ENCODE measurements at places on chromosomes 4 and X.

DNA sequence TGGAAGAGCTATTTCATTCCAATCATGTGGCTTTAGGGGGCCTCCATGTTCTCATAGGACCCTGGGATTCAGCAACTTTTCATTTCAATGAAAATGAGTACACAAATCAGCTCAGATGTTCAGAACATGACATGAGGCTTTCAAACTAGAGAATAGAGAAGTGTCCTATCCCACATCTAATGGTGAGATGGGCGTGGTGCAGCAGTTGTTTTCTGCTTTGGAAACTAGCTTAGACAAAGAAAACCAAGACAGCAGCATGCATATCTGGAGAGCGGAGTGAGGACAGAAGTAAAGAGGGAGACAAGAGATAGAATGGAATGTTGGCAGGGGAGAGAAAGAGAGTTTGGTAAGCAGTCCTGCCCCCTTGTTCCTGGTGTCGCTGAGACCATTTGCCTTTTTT is 1009.1 kb upstream of the IGFBP7 start:
- no peak for DNase-seq

- no peak for DNase-seq
These were observed 104.2 kb downstream of the AFF1 start for GRCh38 chr4:87038837-87039615.

DNA sequence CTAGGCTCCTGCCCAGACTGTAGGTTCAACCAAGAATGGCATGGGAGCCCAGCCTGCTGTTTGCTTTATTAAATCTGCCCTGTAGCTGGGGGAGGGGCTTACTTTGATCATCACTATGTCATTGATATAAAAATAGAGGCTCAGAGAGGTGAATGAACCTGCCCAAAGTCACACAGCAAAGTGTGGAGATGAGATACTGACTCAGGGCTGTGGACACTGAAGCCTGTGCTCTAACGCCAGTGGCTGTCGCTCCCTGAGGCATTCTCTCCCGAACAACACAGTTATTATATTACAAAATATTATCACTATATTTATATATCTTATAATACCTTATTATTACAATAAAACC is 3.5 kb downstream of the MSANTD1 start:
- DNase-seq: no peak

GRCh38 chr4:105280338-105281123 is 133.9 kb downstream of the TET2 start:
- DNase-seq: no peak

GRCh38 chr4:122845066-122845465 is 18.4 kb downstream of the FGF2 start:
- DNase-seq: no peak

- DNase-seq: no peak
These were observed 64.9 kb upstream of the NPY2R start for GRCh38 chr4:155143512-155143911.

GRCh38 chr4:3767570-3768288 is 1.5 kb downstream of the ADRA2C start:
- no peak for DNase-seq

Measured in esophagus squamous epithelium (tissue), 5 donors.